Gastroesophageal sphincter (tissue), 4 donors: ENCODE measurements at places on chromosomes 4 and X. TPM values are rescaled to one million over a fixed set of nuclear protein-coding genes. Genes with fewer than 3 reads are reported as not detected.

The SMIM31 gene
- 0.17 TPM for total RNA-seq

The FABP2 gene
- not detected for total RNA-seq

The CCKAR gene
- total RNA-seq: 0.54 TPM

The NSDHL gene
- total RNA-seq: 3.7 TPM

The IRS4 gene
- 0.07 TPM for total RNA-seq

The LRRC66 gene
- 0.40 TPM for total RNA-seq

The MAGEA2 gene
- not detected for total RNA-seq

The NR0B1 gene
- total RNA-seq: not detected

The PGAM4 gene
- not detected for total RNA-seq

The SLC26A1 gene
- total RNA-seq: not detected

The HPSE gene
- total RNA-seq: 0.85 TPM

The RTL5 gene
- 8.8 TPM for total RNA-seq

The UNC5C gene
- 3.1 TPM for total RNA-seq

The FSTL5 gene
- total RNA-seq: not detected

The GRPR gene
- 14.5 TPM for total RNA-seq

The FAM47E gene
- 1.1 TPM for total RNA-seq

The GPRIN3 gene
- 2.5 TPM for total RNA-seq

The MAGEA12 gene
- total RNA-seq: not detected

The CXCL3 gene
- not detected for total RNA-seq

The PARM1 gene
- 23.1 TPM for total RNA-seq

The CFI gene
- 19.5 TPM for total RNA-seq

The PCDH10 gene
- 0.27 TPM for total RNA-seq
